HT1080 (cell line): ENCODE measurements at places on chromosomes 1 and 21. TPM values are rescaled to one million over a fixed set of nuclear protein-coding genes. Genes with fewer than 3 reads are reported as not detected.
A peak's percentile ranks its signal among the peaks of the same experiment; 100 is the strongest.

DNA sequence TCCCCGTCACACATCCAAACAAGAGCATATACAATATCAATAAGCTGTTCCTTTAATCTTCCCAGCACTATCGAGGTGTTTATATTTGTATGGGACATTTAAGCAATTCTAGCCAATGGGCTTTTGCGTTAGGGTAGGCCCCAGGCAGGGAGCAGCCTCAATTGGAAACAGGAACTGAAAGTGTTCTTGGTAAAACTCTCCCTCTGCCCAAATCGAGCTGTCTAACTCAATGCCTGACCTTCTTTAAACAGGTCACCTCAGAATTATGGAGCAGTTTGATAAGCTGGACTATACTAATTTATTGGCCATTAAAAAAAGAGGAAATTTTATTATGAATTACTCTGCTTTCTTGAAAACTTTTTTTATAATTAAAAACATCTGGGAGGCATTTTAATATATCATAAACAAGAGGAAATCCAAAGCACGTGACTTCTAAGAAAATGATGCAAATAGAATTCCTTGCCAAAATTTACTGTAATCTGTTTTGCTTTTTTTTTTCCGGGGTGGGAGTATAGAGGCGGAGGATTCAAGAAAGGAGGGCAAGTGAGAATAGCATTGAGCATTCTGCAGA lies 498.1 kb downstream of the LMO4 start:
- DNase-seq: peak; percentile 60

The SH2D5 gene
- 26.9 and 29.1 TPM in 2 replicates for total RNA-seq

- DNase-seq: peak; percentile 44
Measured at GRCh38 chr1:206524739-206525364, 17.5 kb downstream of the RASSF5 start.

The USH2A gene
- under 0.01 and 0.02 TPM in 2 replicates for total RNA-seq

The IFNGR2 gene
- total RNA-seq: 36.8 and 47.2 TPM in 2 replicates
